Fibroblast of skin of back (primary cell): ENCODE measurements at places on chromosomes 2 and 18.

GRCh38 chr18:12162786-12163185 is 69.1 kb downstream of the ANKRD62 start:
- peak; percentile 74 for DNase-seq

- DNase-seq: peak; percentile 36
Measured at GRCh38 chr2:179686718-179687342, 174.6 kb downstream of the ZNF385B start.

DNA sequence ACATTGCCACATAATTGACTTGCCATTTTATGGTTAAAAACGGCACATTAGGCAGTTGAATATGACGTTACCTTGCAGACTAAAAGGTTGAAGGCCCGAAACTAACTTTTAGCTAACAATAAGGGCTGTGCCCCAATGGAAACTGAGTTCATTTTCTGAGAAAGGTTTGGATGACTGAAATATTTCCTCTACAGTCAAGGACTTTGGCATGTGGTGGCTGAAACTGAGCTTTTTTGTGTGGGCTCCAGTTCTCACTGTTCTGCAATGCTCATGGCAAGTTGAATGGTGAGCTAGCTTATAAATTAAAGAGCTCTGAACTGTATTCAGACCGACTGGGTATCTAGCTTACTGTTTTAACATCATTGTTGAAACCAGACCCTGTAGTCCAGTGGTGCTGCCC is 23.8 kb upstream of the TXNDC2 start:
- no peak for DNase-seq

GRCh38 chr2:150591496-150592285 is 104.2 kb upstream of the RND3 start:
- DNase-seq: peak; percentile 82

DNA sequence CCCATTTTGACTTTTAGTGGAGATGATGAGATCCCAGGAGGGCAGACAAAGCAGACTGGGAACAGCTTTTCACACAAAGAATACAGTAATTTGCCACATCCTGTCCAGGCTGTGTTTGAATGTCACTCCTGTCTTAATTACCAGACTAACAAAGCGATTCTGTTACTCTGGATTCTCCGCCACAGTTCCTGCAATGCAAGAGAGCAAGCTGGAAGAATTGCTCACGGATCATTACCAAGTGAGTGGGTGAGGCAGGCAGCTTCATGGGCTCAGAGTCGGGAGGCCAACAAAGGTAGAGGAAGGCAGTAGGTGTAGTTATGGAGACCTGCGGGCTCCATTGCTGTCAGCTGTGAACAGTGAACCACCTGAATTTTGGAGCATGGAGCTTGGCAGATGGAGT is 250.5 kb upstream of the ATP5MC3 start:
- no peak for DNase-seq

DNA sequence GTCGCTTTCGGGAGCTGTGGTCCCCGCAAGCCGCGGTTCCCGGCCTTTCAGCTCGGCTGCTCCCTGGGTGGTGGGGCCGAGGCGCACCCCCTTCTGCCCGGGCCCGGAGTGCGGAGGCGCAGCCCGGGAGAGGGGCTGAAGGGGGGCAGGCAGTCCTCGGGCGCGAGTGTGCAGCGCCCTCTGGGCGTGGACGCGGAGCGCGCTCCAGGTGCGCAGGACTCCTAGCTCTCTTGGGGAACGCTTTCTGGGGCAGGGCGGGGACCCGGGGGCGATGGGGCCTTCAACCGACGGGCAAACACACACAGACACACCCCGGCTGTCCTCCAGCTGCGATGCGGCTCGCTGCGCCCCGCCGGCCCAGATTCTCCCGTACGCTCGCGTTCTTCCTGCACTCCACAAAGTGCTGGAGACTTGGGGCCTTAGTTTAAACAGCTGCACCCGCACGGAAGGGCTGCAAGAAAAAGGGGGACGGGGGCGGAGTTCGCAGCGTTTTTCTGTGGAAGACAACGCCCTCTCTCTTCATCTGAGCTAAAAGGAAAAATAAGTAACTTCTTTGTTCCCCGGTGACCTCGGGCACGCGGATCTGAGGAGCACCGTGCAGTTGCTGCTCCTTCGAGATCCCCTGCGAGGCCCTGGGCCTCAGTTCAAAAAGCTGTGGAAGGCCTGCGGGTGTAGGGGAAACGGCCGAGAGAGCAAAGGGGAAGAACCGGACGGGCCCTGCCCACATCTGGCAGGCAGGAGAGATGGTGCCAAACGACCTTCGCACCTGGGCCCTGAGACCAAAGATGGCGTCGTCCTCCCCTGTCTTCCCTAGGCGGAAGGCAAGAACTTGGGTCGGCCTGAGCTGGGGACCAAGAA is 593 bp upstream of the SDC1 start:
- peak; percentile 35 for DNase-seq

DNA sequence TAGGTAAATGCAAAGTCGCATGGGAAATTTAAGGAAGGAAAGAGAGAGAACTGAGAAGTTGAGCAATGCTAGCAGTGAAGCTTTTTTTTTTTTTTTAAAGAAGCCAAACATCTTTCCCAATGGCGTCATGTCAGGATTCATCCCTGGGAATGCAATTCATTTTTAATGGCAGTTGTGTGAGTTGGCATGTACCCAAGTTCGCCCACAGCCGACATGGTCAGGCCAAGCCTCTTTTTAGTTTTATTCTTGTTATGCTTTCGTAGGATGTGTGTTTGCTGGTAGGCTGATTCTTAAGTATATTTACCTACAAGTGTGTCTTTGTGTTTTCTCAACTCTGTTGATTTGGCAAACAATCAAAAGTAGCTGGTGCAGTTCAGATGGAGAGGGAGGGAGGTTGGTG is 127.6 kb upstream of the ITGA6 start:
- peak; percentile 49 for DNase-seq

DNA sequence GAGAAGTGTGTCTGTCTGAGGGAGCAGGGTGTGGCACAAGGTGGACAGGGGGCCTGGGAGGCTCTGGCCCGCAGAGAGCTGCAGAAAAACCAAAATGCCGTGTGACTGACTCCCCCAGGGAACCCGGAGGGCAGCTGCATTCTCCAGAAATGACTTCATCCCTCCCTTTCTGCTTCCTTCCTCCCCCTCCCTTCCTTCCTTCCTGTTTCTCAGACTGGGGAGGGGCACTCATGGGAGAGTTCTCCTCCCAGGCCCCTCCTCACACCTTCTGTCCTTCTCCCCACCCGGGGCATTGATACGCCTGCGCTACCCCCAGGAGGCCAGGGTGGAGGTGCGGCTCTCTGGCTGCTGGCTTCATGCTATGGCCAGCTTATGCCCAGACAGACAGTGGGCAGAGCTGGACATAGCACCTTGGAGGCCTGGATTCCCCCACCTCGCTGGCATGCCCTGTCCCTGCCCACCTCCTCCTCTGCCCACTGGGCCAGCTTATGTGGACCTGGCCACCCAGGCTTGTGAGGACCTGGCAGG is 8.2 kb upstream of the GPR17 start:
- peak; percentile 93 for DNase-seq

DNA sequence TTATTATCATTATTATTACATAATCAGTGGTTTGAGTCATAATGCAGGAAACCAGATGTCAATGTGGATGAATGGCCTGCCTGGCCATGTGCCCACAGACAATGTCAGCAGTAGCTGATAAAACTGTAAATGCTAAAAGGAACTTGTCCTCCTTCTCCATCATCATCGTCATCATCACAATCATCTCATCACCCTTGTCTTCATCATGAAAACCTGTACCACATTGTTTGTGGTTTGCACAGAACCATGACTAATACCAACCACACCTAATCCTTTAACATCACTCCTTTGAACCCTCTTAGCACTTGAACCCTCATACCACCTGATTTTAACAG is 96.0 kb downstream of the HNMT start:
- peak; percentile 68 for DNase-seq

GRCh38 chr2:142178604-142179003 is 47.8 kb upstream of the LRP1B start:
- no peak for DNase-seq

DNA sequence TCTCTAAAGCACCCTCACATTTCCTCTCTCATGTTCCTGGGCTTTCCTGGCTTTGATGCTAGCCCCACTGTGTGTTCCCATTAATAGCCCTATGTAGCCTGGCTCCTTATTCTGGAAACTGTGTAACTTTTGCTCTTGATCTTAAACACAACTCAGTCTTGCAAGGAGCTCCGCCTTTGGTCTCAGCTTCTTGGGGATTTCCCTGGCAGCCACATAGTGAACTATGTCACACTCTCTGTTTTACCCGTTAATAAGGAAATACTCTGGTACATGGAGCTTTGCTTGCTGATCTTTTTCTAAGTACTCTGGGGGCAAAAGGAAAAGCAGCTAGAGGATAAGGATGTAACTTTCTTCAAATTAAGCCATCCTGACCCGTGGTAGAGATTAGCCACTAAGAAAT is 259.3 kb downstream of the NEDD4L start:
- no peak for DNase-seq

DNA sequence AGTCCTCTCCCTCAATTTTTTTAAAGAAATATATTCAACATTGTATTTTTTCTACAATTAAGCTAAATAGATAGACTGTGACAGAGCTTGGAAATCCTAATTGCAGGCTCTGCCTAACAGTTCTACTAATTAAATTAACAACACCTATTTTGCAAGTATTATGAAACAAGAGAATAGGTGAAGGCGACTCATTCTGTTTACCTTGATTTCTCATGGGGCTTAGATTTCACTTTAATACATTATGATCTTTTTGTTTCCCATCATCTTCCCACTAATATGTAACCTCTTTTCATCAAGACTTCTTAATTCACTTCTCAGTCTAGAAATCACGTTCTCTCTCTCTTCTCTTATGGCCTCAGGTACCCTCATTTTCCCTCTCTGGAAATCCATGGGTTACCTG is 42.7 kb upstream of the TANK start:
- no peak for DNase-seq

DNA sequence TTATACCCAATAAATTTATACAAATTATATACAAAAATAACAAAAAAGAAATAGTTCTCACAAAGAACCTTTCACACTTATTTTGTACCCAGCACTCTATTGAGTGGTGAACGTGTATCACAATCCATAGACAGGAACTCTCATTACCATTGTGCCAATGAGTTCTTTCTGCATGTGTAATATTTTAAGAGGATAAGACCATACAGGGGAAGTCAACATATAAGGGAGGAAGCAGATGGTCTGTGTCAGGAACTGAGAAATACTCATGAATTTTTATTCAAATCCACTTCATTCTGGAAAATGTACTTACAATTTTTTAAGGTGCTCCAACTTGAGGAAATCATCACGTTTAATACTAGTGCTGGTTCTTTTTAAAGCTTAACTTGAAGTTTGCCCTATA is 27.1 kb upstream of the ELOA2 start:
- DNase-seq: no peak

DNA sequence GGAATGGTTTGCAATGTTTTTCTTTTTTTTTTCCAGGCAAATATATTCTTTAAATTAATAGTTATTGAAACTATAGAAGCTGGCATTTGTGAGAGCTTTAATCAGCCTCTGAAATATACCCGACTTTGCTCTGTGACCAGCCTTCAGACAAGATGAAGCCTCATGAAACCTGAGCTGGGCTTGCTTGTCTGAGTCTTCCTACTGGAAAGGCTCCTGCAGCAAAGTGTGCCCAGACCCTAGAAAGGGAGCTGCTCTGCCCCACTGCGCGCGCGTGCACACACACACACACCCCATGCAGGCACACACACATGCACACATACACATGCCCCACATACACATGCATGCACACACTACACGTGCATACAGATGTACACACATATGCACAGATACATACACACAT is 203.3 kb upstream of the NT5C1B start:
- DNase-seq: no peak

- DNase-seq: no peak
Measured at GRCh38 chr18:29661924-29662323, 1380.6 kb downstream of the DSC3 start.

DNA sequence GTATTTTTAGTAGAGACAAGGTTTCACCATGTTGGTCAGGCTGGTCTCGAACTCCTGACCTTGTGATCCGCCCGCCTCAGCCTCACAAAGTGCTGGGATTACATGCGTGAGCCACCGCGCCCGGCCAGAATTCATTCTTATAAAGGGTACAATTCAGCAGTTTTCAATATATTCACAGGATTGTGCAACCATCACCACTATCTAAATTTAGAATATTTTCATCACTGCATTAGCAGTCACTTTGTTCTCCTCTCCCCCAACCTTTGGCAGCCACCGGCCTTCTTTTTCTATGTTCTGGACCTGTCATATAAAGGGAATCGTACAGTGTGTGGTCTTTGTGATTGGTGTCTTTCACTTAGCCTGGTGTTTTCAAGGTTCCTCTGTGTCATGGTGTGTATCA is 40.7 kb downstream of the TCF7L1 start:
- no peak for DNase-seq
